ENCODE measurements at places on chromosomes 3 and 15. TPM values are rescaled to one million over a fixed set of nuclear protein-coding genes. Genes with fewer than 3 reads are reported as not detected.

GRCh38 chr3:71432044-71432975 lies 151.2 kb downstream of the FOXP1 start:
- no peaks in the 10 kb centered on the region for H3K27me3 ChIP-seq
- H3K4me1 ChIP-seq = peaks cover 86% of the 10 kb centered on the region
- H3K27ac ChIP-seq = no peak overlapping the region

- H3K27ac ChIP-seq = no peak overlapping the region
- H3K27me3 ChIP-seq = no peaks in the 10 kb centered on the region
- H3K4me1 ChIP-seq = no peaks in the 10 kb centered on the region
- no peak for DNase-seq
These were observed 1122.0 kb downstream of the ROBO1 start for GRCh38 chr3:78645628-78646310.

DNA sequence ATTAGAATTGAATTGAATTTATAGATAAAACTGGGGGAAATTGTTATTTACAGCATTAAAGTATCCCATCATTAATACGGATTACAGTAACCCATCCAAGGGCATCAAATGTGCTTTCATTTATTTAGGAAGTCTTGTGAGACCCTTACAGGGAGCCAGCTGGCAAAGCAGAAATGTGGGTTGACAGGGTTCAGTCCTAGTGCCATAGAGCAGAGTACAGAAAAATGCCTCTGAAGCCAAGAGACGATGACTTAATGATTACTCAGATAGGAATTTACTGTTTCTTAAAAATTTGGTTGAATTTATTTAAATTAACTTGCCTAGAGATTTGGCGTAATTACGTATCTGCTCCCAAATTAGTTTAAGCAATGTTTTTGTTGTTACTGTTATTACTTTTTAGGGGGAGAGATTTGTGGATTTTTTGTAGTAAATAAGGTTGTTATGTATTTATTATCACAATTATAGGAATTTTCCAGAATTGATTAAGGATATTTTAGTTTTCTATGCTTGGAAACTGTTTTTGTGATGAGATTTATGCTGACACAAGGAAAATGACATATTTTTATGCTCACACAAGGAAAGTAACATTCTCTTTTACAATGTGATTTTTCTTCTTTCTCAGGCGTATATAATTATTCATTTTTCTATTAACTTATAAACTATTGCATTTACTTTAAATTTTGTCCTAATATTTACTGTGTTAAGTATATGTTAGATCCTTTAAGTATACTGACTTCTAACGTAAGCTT lies 152.0 kb downstream of the EPHA6 start:
- no peaks in the 10 kb centered on the region for H3K4me1 ChIP-seq
- H3K27ac ChIP-seq = no peak overlapping the region
- no peak for DNase-seq
- H3K4me3 ChIP-seq = no peak overlapping the region
- no peaks in the 10 kb centered on the region for H3K36me3 ChIP-seq

DNA sequence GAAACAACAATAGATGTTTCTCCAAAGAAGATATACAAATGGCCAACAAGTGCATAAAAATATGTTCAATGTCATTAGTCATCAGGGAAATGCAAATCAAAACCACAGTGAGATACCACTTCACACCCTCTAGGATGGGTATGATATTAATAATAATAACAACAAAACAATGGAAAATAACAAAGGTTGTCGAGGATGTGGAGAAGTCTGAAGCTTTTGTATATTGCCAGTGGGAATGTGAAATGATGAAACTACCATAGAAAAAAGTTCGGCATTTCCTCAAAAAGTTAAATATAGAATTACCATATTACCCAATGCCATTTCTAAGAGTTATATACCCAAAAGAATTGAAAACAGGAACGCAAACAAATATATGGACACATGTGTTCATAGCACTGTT lies 10.8 kb downstream of the BHLHE40 start:
- peaks cover 23% of the 10 kb centered on the region for H3K4me1 ChIP-seq
- H3K27ac ChIP-seq = no peak overlapping the region
- no peak overlapping the region for H3K4me3 ChIP-seq
- no peak for DNase-seq

Gene CLDN18
- total RNA-seq = not detected

Gene ACY1
- 46.1 TPM for total RNA-seq

Gene CRABP1
- total RNA-seq = not detected

DNA sequence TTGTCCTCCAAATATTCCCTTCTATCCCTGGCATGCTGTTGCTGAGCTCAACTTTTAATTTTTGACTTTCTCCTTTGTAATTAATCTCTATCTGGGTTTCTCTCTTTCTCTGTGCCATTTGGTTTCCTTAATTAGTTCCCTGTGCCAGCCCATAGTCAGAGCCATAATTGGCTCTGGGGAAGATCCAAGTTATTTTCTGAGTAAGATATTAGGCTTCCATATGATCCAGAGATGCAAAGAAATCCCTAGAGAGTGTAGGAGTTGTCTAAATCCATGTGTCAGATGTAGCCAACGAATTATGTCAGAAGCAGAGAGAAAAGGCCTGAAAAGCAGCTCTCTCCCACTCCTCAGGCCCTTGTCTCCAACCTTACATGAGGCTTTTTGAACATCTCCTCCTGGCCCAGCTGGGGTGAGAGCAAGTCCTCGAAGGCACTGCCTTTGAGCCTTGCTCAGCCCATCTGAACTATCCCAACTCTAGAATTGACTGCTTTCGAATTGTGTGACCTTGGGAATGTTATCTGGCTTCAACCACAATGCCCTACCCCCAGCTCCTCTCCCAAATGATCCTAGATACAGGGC lies 46.4 kb downstream of the MOBP start:
- H3K36me3 ChIP-seq = no peaks in the 10 kb centered on the region
- no peak overlapping the region for H3K27ac ChIP-seq
- H3K27me3 ChIP-seq = no peaks in the 10 kb centered on the region

DNA sequence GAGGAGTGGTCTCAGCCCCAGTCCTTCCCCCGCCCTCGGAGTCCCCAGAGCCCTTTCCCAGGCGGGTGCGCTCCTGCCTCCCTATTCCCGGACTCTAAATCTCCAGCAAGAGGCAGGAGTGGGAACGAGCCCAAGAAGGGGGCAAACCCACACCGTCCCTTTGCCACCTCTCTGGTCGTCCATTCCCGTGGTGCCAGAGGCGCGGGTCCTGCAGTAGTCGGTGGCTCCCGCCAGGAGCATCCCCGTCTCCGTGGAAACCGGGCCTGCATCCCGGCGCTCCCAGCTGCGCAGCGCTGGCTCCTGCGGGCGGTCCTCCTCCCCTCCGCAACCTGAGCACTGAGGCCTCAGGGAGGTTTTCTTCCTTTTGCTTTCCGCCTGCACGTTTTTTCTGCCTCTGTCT lies 44.8 kb downstream of the LHFPL4 start:
- H3K27me3 ChIP-seq = peaks cover 9% of the 10 kb centered on the region
- no peak for DNase-seq
- H3K4me1 ChIP-seq = no peaks in the 10 kb centered on the region

GRCh38 chr3:160278210-160278609 lies 53.0 kb downstream of the C3orf80 start:
- no peak for DNase-seq
- no peaks in the 10 kb centered on the region for H3K4me1 ChIP-seq
- H3K27me3 ChIP-seq = no peaks in the 10 kb centered on the region
- no peak overlapping the region for H3K4me3 ChIP-seq

Gene C3orf22
- total RNA-seq = not detected

- peaks cover 35% of the 10 kb centered on the region for H3K4me1 ChIP-seq
- H3K4me3 ChIP-seq = peak within 1 kb of the TSS; percentile 52
- no peaks in the 10 kb centered on the region for H3K36me3 ChIP-seq
- peak; percentile 62 for DNase-seq
- peaks cover 17% of the 10 kb centered on the region for H3K27me3 ChIP-seq
- H3K27ac ChIP-seq = peak within 1 kb of the TSS; percentile 12
These were observed at the start of gene IQSEC1 for GRCh38 chr3:13073326-13074005. IQSEC1 (minus strand) TSS chr3:13073429; CDS start chr3:13073014, 415 bp downstream.

DNA sequence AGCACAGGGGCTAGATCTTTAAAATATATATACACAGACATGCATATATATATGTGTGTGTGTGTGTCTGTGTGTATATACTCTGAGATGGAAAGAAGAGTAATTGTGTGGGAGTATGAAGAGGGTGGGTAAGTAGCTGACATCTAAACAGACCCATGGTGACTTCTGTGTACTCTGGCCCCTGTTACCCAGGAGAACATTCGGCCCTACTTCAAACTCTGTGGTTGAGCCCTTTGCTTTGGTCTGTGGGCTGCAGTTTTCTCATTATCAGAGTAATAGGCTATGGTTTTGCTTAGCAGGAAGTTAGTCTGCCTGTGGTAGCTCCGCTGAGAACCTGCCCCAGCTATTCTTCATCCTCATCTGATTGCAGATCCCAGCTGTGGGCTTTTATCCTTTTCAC lies 141.4 kb downstream of the RBPMS2 start:
- DNase-seq = peak; percentile 52
- H3K4me3 ChIP-seq = peak overlapping the region; percentile 35
- H3K27me3 ChIP-seq = no peaks in the 10 kb centered on the region
- H3K27ac ChIP-seq = peak overlapping the region; percentile 55
- peaks cover 49% of the 10 kb centered on the region for H3K4me1 ChIP-seq

Gene MAGEL2
- total RNA-seq = not detected

Gene GATA2
- not detected for total RNA-seq

Data from CD8-positive, alpha-beta memory T cell (primary cell).